Mesenteric fat pad (tissue), 1 donor: ENCODE measurements at places on chromosomes 3 and 15. TPM values are rescaled to one million over a fixed set of nuclear protein-coding genes. Genes with fewer than 3 reads are reported as not detected.

The BCL2A1 gene
- total RNA-seq: 18.1 TPM

The LIPH gene
- total RNA-seq: 0.48 TPM

DNA sequence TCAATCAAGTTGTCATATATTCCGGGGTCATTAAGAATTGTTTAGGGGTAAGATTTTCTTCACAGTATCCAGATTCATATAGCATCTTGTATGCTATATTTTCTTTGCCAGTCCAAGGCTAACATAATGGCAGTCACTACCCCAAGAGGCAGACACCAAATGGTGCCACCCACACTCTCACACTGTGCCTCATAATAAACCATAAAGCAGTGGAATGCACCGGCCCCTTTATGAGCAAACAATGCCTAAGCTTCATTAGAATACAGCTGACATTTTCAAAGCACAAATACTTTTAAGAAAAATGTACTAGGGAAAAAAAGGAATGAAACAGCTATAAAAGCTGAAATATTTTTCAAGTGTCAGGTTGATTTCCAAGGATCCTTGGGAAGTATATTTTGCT, 121.6 kb downstream of the TFDP2 start:
- no peak for DNase-seq

- DNase-seq: peak; percentile 65
Observed at GRCh38 chr3:121111914-121112612, 204.1 kb downstream of the STXBP5L start.

- DNase-seq: no peak
Observed at GRCh38 chr3:100227511-100227921, 33.3 kb upstream of the TBC1D23 start.

DNA sequence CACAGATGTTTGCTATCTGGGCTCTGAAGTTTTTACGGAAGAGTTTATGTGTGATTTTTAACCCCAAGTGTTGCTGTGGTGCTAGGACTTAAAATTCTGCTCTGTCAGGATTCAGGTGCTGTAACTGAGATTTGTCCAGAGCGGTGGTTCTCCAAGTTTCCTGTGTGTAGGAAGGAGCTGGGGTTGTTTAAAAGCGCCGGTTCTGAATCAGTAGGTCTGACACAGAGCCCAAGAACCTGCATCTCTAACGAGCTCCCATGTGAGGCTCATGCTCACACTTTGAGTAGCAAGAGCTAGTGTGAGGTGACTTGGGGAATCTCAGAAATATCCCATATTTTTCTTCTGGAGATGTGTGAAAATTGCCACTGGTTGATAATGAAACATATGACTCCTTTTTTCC, 325.5 kb downstream of the SATB1 start:
- no peak for DNase-seq

DNA sequence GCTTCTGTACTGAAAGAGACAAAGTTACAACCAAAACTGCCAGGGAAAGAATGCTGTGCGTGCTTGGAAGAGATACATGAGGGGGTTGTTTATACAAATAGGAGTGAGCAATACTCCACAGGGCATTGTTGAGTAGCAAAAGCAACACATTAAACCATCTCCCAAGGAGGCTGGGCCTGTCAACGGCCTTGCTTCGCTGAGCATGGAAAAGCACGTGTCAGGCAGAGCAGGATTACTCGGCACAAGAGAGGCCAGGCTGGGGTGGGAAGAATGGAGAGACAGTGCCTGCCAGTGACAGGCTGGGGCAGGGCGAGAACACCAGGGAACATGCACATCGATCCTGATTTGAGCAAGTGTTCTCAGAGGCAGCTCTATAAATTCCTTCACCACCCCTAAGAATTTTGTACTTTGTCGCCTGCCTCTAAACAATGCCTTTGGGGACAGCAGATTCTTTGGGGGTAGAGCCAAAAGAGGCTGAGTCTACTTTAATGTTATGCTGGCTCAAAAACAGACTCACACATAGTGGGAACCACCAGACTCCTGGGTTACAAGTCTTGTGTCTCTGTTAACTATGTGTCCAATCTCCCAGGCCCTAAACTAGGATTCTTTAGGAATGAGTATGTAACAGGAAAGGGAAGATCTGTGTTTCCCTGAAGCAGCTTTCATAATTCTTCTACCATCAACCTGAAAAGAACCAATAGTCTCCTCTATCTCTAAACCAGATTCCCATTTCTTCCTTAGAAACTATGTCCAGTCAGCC, 67.2 kb downstream of the LIPC start:
- peak; percentile 53 for DNase-seq

DNA sequence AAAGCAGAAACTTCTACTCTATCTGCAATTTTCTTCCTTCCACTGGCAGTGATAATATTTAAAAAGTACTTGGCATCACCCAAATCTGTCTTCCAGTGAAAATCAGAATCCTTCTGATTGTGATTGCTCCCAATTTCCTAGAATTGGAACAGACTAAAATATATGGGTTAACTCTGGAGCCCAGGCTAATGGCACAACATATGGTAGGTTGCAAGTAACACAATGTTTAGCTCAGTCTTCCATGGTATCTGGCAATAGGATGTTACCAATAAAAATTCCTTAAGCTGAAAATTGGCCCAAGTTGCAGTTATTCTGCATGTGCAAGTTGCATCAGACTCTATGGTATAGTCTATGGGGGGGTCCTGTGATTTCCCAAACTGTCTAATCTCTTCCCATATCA, 273.5 kb upstream of the ADAMTS9 start:
- no peak for DNase-seq

- DNase-seq: no peak
Observed at GRCh38 chr15:96849271-96849900, 518.9 kb downstream of the NR2F2 start.

- DNase-seq: no peak
Observed at GRCh38 chr3:55164876-55165275, 237.0 kb upstream of the LRTM1 start.

DNA sequence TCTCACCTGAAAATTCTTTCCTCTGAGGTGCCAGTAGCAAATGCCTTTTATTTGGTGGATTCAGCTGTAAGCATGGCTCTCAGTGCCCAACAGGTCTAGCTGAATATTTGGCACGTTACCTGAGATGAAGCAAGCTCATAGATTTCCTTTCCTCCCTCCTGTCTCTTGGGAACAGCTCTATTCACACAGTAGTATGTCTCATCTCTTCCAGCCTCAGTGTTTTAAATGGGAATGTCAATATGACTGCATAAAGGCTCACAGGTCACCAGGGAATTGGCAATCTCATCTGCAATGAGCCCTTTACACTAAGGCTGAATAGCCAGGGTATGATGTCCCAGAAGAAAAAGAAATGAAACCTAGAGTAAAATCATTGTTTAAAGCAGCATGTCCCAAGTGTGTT, 733.5 kb downstream of the NTRK3 start:
- no peak for DNase-seq

GRCh38 chr15:92848852-92849598, 51.1 kb upstream of the CHD2 start:
- DNase-seq: no peak

- no peak for DNase-seq
Observed at GRCh38 chr3:96319166-96319565, 495.2 kb upstream of the EPHA6 start.
